Colonic mucosa (tissue), 4 donors: ENCODE measurements at places on chromosomes 3 and 15. TPM values are rescaled to one million over a fixed set of nuclear protein-coding genes. Genes with fewer than 3 reads are reported as not detected.

Gene HDC
- total RNA-seq, result 2.0 TPM

Gene CD200
- total RNA-seq, result 7.6 TPM

Gene TEX55
- total RNA-seq, result not detected

Gene TTLL13
- total RNA-seq, result 0.35 TPM

Gene CCR1
- 0.57 TPM for total RNA-seq

Gene TGM5
- total RNA-seq, result not detected

Gene MKRN2OS
- total RNA-seq, result 6.5 TPM

Gene CKMT1A
- 204 TPM for total RNA-seq

Gene ZMAT3
- total RNA-seq, result 12.7 TPM

Gene CFAP92
- total RNA-seq, result 0.77 TPM

Gene GABRG3
- not detected for total RNA-seq

Gene ISLR2
- 0.27 TPM for total RNA-seq

Gene ATP10A
- 0.89 TPM for total RNA-seq

Gene ECE2
- total RNA-seq, result 0.37 TPM

Gene VPS39
- total RNA-seq, result 50.4 TPM

Gene NEIL1
- 34.1 TPM for total RNA-seq

Gene CAPN3
- total RNA-seq, result 6.8 TPM
